ENCODE measurements at places on chromosomes 5 and 9. TPM values are rescaled to one million over a fixed set of nuclear protein-coding genes. Genes with fewer than 3 reads are reported as not detected.

The SHISAL2B gene
- not detected for total RNA-seq

The TAF1L gene
- total RNA-seq, result not detected

The HAVCR2 gene
- total RNA-seq, result 6.3 TPM

The GRIA1 gene
- 1.0 TPM for total RNA-seq

The RFESD gene
- total RNA-seq, result 3.1 TPM

The NTRK2 gene
- 26.6 TPM for total RNA-seq

The FAM221B gene
- not detected for total RNA-seq
